Left colon (tissue), 2 donors: ENCODE measurements at places on chromosomes 5 and 9. TPM values are rescaled to one million over a fixed set of nuclear protein-coding genes. Genes with fewer than 3 reads are reported as not detected.

CDKN2B gene
- total RNA-seq: 160 TPM

PLCXD3 gene
- 0.84 TPM for total RNA-seq

CDC20B gene
- not detected for total RNA-seq

DNA sequence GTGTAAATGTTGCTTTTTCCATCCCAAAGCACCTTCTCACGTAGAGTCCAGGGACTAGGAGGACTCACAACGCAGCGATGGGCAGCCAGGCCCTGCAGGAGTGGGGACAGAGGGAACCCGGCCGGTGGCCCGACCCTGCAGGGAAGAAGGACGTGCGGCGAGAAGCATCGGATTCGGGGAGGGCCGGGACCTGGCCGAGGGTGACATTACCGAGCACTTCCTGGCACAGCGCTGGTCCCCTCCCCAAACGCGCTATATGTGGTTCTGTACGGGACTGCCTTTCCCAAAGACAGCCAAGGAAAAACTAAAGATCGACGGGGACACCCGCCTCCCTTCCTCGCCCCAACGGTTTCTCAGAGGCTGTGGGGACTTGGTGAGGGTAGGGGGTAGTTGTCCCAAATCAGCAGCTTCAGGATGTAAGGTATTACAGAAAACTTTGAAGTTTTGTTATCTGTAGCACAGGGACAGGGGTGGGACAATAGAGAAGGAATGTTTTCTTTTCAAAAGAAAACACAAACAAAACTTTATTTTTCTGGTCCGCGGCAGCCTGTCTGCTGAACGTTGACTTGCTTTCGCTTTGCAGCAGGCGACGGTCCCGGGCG is 887 bp upstream of the MAP3K1 start:
- peak; percentile 34 for DNase-seq
